ENCODE measurements at places on chromosomes 7 and 10. TPM values are rescaled to one million over a fixed set of nuclear protein-coding genes. Genes with fewer than 3 reads are reported as not detected.

The CYP17A1 gene
- total RNA-seq = not detected

The PLCE1 gene
- 1.2 TPM for total RNA-seq

The GPR26 gene
- not detected for total RNA-seq

The YWHAG gene
- total RNA-seq = 84.0 TPM

The CPXM2 gene
- 15.5 TPM for total RNA-seq

The DCLRE1A gene
- 6.7 TPM for total RNA-seq

The HOXA7 gene
- not detected for total RNA-seq

The PLA2G12B gene
- total RNA-seq = not detected

The EIF4EBP2 gene
- 24.7 TPM for total RNA-seq

The TNS3 gene
- 74.7 TPM for total RNA-seq

The NPSR1 gene
- total RNA-seq = not detected

The WNT8B gene
- total RNA-seq = not detected

The COL17A1 gene
- total RNA-seq = 1.2 TPM

The SMARCD3 gene
- total RNA-seq = 30.3 TPM

The CTAGE8 gene
- 0.19 TPM for total RNA-seq

The OR2A14 gene
- not detected for total RNA-seq

The MLLT10 gene
- total RNA-seq = 22.8 TPM

The LIPK gene
- not detected for total RNA-seq

The CTAGE4 gene
- total RNA-seq = 0.28 TPM

The IRF5 gene
- total RNA-seq = 0.56 TPM

The NPTX2 gene
- total RNA-seq = 5.4 TPM

The GIMAP8 gene
- 0.28 TPM for total RNA-seq

The MYPN gene
- total RNA-seq = 1.1 TPM
